ENCODE measurements at places on chromosomes 3 and 15.

DNA sequence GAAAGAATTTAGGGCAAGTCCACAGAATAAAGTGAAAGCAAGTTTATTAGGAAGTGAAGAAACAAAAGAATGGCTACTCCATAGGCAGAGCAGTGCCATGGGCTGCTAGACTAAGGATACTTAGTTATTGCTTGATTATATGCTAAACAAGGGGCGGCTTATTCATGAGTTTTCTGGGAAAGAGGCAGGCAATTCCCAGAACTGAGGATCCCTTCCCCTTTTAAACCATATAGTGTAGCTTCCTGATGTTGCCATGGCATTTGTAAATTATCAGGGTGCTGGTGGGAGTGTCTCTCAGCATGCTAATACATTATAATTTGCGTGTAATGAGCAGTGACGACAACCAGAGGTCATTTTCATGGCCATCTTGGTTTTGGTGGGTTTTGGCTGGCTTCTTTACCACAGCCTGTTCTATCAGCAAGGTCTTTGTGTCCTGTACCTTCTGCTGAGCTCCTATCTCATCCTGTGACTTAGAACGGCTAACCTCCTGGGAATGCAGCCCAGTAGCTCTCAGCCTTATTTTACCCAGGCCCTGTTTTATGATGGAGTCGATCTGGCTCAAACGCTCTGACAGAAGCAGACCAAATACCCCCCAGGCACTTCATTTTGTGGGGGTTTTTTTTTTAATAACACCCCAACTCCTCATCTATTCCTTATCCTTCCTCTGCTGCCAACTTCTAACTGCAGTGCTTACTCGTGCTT lies 103.0 kb upstream of the RARB start:
- no peak for DNase-seq

- no peak for DNase-seq
These were observed 18.7 kb upstream of the HERC1 start for GRCh38 chr15:63852407-63852806.

DNA sequence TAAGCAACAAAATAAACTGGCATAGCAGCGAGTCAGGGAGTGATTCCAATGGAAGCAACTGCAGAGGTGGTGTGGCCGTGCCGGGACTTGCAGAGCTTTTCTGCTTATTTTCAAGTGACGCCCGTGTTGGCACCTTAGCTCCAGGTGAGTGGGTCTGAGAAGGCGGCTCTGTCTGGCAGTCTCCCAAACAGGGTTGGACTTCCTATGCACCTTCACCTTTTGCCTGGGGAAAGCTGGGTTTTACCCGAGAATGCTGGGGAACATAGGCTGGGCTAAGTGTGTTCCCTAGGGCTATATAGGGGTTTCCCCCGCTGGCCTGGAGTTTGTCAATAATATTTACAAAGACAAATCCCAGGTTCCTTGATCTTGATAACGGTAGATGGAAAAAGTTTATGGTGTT lies 179.9 kb upstream of the TBL1XR1 start:
- no peak for DNase-seq

GRCh38 chr15:66592505-66593218 lies 26.9 kb upstream of the LCTL start:
- DNase-seq, result no peak

DNA sequence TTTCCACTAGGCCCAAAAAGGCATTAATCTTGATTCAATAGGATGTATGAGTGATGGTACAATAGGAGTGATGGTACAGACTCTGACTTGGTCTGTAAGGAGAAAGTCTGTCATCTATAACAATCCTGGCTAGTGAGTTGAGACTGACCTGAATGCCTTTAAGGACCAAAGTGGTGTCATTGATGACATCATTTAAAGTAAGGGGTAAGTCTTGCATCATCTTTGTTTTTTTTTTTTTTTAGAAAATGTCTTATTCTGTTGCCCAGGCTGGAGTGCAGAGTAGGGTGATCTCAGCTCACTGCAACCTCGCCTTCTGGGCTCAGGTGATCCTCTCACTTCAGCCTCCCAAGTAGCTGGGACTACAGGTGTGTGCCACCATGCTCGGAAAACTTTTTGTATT lies 5.6 kb upstream of the TMEM45A start:
- no peak for DNase-seq

GRCh38 chr3:49665822-49666519 lies 8.2 kb upstream of the APEH start:
- DNase-seq, result no peak

- peak; percentile 73 for DNase-seq
These were observed 58.2 kb downstream of the ZNF148 start for GRCh38 chr3:125316949-125317348.

GRCh38 chr3:151567477-151567876 lies 106.6 kb upstream of the IGSF10 start:
- no peak for DNase-seq

GRCh38 chr3:189289251-189289650 lies 117.5 kb downstream of the TPRG1 start:
- no peak for DNase-seq

- DNase-seq, result no peak
These were observed 66.3 kb upstream of the CHRM5 start for GRCh38 chr15:33902043-33902442.

DNA sequence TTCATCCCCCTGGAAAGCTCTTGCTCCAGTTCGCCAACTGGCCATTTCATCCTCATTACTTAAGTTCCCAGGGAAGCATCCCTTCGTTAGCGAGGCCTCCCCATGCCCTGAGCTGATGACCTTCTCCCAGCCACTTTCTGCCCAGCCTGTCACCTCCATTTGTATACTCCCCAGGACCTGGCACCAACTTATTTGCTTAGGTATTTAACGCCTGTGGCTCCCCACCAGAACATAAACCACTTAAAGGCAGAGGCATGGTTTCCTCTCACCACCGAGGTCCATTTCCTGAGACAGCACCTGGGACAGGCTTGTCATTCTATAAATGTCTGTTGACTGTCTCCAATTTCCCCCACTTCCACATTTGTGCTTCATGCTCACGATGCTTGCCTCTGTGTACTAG lies 189.0 kb downstream of the ZNF621 start:
- no peak for DNase-seq

- DNase-seq, result no peak
These were observed 36.6 kb downstream of the RFX7 start for GRCh38 chr15:56207092-56207491.

DNA sequence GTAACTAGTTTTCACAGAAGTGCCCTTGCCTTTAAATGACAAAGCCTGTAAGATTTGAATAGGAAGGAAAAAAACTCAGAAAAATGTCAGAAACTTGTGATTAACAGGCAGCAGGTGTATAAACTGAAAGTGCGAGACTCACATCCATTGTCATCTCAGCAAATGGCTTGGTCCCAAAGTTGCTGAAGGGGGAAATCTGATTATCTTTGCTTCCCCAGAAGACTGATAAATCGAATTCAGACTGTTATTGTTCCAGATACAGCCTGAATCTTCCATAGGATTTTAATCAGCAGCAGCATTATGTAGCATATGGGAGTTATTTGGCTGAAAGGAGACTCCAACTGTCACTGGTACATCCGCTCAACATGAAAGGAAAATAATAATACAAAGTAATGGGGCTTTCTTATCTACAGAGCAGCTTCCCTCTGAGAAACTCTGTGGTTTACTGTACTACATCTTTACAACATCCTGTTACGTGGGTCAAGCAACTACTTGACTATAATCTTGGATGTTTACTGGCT lies 550.4 kb upstream of the CCDC54 start:
- no peak for DNase-seq

DNA sequence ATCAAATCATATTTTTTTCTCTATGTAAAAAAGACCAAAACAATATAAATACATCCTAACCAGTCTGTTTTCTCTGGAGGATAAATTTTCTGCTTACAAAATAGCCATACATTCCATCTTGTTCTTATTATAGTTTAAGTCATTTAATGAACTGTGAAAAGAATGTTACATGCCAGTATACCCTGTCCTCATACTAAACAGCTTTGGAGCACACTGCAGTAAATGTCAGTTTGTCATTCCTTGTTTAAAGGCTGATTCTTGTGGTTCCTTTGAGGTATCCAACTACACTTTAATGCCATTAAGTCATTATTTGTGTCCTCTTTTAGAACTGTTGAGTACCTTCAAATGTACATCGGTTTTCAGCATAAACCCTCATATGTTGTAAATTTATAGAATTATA lies 52.7 kb upstream of the DCBLD2 start:
- no peak for DNase-seq

- peak; percentile 37 for DNase-seq
These were observed 1.7 kb downstream of the EPB42 start for GRCh38 chr15:43218908-43219706.

DNA sequence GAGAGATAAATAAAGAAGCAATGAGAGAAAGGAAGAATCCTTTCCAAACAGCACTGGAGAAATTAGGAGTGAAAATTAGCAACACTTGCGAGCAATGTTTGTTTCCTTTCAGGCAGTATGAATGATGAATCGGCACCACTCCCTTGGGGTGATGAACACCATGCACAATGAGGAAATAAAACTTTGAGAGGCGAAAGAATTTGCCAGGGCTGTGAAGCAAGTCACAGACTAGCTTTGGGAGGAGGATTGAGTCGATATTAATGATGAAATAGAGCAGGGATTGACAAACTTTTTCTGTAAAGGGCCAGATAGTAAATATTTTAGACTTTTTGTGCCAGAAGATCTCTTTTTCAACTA lies 237.7 kb downstream of the AGBL1 start:
- no peak for DNase-seq

- no peak for DNase-seq
These were observed 137.4 kb downstream of the VPS8 start for GRCh38 chr3:184949251-184949965.

- no peak for DNase-seq
These were observed 6.5 kb upstream of the ARL8B start for GRCh38 chr3:5115506-5116162.

GRCh38 chr3:96844204-96844514 lies 29.8 kb downstream of the EPHA6 start:
- DNase-seq, result no peak

- no peak for DNase-seq
These were observed 209.6 kb upstream of the PLSCR5 start for GRCh38 chr3:146814601-146815315.

GRCh38 chr3:77898621-77899020 lies 858.7 kb downstream of the ROBO2 start:
- DNase-seq, result no peak

DNA sequence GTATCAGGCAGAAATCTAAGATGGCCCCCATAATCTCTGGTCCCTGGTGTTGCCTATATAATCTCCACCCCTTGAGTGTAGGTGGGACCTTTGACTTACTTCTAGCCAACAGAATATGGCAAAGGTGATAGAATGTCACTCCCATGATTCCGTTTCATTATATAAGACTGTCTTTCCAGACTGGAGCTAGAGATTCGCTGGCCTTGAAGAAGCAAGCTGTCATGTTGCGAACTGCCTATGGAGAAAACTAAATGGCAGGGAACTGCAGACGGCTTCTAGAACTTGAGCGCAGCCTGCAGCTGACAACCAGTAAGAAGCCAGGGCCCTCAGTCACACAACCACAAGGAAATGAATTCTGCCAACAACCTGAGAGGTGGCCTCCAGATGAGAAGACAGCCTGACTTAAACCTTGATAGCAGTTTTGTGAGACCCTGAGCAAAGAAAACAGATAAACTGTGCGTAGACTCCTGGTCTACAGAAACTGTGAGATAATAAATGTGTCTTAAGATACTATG lies 2.2 kb upstream of the KPNA1 start:
- no peak for DNase-seq

GRCh38 chr15:40249477-40250303 lies 10.8 kb downstream of the PAK6 start:
- DNase-seq, result no peak

GRCh38 chr3:3817865-3818264 lies 18.6 kb downstream of the LRRN1 start:
- DNase-seq, result peak; percentile 75

DNA sequence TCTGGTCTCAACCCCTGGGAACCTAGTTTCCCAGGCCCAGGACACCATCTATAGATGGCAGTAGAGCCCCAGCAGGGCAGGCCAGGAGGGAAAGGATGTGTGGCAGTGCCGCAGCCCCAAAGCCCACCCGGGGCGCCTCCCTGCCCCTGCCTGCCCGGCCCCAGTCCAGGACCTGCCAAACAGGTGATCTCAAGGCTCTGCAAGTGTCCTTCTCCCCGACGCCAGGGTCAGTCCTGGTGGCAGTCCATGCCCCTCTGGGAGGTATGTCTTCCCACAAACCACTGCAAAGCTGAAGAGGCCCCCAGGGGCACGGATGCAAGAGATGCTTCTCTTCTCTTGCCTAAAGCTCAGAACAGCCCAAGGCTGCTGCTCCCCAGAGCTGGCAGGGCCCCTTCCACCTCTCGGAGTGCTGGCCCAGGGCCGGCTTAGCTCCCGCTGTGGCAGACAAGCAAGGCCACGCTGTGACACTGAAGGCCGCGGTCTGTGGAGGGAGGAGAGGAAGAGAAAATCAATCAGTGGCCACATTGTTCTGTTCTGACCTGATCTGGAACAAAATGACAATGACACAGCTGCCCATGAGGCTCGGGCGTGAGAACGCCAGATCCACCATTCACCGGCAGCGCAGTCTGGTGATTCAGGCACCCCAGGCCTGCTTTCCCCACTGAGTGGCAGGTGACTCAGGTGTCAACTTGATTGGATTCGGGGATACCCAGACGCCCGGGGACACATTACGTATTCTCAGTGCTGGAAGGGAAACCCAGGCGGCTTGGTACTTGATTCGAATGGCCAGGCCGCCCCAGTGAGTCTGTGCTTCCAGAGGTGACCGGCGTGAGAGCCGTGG lies 34.0 kb downstream of the KLHL25 start:
- no peak for DNase-seq

- DNase-seq, result no peak
These were observed 9.8 kb downstream of the TFG start for GRCh38 chr3:100719136-100719535.

GRCh38 chr15:72516777-72517176 lies 42.6 kb downstream of the ARIH1 start:
- DNase-seq, result peak; percentile 52

DNA sequence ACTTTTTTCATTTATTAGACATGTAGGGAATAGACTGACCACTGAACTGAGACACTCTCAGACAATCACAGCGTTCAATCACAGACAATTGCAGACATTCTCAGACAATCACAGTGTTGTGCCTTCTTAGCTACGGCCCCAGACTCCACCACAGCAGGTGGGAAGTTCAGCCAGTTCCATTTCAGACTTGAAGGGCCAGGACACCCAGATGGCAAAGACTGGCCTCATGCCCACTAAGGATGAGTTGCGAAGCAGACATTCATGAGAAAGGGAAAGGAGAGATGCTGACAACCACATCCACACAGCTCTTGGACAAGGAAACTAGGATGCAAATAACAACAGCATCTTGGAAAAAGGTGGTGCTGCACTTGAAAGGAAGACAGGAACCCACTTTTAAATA lies 21.9 kb upstream of the ALDH1L1 start:
- DNase-seq, result no peak

All from suppressor macrophage treated with lipopolysaccharide for 1 hour (primary cell).